ENCODE measurements at places on chromosomes 2 and 18.

- no peak for DNase-seq
These were observed 189.2 kb upstream of the POU3F3 start for GRCh38 chr2:104664672-104665071.

DNA sequence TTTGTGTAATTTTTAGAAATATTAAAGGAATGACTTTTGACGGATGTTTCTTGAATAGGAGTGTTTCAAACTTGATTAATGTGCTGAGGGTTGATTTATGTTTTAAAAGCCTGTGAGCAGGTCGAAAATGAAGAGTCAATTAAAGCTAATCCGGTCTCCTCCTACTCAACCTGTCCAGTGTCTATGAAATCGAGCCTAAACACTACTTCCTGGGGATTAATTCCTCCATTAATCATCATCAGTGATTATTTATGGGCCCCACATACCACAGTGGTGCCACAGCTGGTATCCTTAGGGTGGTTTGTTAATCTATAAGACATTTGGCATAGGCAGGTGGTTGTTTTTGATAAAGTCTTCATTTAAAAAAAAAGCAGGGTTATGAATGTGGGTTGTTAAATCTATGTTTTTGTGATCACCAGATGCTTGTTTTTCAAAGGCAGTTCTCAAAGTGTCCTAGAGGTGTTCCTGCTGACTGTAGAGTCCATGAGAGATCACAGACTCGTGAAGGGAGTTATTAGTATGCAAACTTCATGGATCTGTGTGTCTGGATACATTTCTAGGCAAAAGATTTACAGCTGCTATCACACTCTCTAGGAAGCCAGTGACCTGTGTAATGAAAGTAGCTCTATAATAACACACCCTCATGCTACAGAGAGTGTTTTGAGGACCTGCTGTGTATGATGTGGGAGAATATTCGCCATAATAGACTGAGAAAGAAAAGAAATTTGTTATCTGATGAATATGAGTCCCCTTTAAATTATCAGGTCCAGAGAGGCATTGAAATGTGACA is 308.6 kb downstream of the AKAIN1 start:
- no peak for DNase-seq

DNA sequence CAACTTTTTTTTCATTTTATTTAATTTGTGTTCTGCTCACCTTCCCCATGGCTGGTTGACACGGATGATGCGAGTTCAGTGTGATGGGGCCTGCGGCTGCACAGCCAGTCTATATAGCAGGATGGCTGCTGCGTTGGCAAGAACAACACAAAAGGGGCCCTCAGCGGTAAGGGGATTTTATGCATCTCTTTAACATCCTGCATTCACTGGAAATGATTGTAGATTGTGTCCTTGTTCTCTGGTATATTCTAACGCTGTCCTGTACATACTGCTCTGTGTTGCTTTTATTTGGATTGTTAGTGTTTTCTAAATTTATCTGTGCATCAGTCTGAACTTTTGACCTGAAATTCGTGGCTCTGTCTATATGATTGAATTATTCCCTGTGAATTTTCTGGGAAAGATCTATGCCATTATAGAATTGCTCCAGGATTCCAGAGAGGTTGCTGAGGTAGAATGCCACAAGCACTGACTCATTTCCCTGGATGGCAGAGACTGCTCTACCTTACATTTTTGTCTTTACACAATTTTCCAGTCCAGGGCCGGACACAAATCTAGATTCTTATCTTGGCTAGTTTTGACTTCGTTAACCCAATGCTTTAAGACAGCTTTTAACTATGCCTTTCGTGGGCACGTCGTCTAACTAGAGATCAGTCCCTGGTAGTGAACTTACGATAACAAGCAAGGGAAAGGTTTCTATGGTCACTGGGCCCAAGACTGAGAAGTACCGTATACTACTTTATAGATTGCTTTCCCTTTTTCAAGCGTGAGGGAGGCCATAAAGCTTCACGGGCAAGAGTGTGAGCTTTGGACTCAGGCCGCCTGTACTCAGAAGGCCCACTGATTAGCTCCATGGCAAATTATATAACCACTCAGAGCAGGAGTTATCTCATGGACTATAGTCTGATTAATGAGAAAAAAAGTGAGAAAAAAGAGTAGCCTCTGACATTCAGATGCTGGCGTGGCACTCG is at the start of gene CRYGC:
Gene CRYGC, minus strand, starts transcription at position 85 of the 968 bp plus-strand sequence. Its CDS starts 36 bp downstream, at position 49.
- DNase-seq = no peak

GRCh38 chr2:44233450-44234128 is 41.7 kb upstream of the SLC3A1 start:
- DNase-seq = no peak

GRCh38 chr2:60359569-60359968 is 193.9 kb downstream of the BCL11A start:
- DNase-seq = no peak

- no peak for DNase-seq
These were observed 12.6 kb upstream of the ID2 start for GRCh38 chr2:8669157-8669817.

DNA sequence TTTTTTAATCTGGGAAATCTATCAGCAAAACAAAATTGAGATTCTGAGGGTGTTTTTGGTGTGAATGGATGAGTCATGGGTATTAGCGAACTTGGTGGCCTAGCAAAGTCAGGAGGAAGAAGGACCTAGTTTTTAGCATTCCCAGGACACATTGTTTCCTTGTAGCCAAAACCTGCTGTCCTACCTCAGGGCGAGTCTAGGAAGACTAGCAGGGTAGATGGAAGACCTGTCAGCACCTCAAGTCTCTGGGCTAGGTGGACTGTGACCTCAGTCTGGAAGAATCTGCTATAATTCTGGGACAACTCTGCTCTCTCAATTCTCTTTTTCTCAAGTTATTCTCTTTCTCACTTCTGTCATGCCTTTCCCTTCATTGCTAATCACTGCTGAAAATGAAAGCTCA is 1399.3 kb upstream of the LRRTM1 start:
- no peak for DNase-seq

GRCh38 chr2:167127135-167127534 is 238.9 kb downstream of the XIRP2 start:
- DNase-seq = peak; percentile 41

DNA sequence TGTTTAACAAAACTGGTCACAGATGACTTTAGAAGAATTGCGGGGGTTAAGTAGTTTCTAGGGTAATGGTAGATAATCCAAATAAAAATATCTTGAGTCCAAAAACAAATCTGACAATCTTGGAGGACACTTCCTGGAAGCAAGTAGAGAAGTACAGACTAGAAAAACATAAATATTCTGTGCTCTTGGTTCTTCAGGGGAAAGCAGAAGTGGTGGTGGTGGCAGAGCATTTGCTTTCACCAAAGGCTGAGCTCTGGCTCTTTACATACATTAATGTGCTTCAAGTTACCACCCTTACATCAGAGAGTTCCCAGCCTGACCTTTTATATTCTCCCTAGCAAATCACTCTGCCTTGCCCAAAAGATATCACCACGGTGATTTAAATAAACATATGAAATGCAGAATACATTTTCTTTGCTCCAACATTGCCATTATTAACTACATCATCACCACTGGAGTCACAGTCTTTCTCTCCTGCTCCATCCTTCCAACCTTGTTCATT is 15.3 kb downstream of the PDE11A start:
- DNase-seq = no peak
